ENCODE measurements at places on chromosomes 1 and 21.

GRCh38 chr1:24856787-24857506 is 73.1 kb downstream of the RUNX3 start:
- no peak for DNase-seq

DNA sequence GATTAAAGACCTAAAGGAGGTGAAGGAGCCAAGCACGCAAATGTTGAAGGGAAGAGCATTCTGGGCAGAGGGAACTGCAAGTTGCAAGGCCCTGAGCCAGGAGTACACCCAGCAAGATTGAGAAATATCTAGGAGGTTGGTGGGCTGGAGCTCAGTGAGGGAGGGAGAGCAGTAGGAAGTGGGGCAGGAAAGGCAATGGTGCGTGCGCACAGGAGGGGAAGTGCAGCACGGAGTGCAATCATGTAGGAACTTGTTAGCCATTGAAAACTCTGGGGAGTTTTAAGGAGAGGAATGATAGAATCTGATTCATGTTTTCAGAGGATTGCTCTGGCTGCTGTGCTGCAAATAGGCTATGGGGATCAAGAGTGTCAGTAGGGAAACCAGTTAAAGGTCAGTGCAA is 13.2 kb upstream of the IGSF3 start:
- DNase-seq: no peak

GRCh38 chr1:155981266-155982088 is 3.1 kb upstream of the ARHGEF2 start:
- no peak for DNase-seq

DNA sequence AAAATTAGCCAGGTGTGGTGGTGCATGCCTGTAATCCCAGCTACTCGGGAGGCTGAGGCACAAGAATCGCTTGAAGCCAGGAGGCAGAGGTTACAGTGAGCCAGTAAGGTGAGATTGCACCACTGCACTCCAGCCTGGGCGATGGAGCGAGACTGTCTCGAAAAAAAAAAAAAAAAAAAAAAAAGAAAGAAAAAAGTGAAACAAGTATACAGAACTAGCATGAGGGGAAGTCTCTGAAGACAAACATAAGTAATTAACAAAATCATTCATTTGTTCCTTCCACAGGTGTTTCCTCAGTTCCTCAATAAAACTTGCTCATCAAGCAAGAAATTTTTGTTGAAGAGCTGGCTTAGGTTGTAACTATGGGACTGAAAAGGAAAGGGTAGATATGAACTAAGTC is 52.2 kb upstream of the CNN3 start:
- DNase-seq: no peak

DNA sequence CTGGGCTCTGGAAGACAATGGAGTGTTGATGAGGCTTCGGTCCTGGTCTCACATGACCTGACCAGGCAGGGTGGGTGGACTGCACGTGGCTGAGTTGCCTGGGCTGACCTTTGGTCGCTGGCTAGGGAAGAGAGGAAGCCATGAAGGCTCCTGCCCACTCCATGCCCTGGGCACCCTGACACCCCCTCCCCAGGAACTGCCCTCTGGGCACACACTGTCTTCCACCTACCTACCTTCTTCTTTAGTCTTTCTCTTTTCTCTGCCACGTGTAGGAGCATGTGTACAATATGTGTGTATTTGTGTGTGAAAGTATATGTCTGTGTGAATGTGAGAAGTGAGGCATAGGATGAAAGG is 15.1 kb downstream of the POU3F1 start:
- DNase-seq: no peak

DNA sequence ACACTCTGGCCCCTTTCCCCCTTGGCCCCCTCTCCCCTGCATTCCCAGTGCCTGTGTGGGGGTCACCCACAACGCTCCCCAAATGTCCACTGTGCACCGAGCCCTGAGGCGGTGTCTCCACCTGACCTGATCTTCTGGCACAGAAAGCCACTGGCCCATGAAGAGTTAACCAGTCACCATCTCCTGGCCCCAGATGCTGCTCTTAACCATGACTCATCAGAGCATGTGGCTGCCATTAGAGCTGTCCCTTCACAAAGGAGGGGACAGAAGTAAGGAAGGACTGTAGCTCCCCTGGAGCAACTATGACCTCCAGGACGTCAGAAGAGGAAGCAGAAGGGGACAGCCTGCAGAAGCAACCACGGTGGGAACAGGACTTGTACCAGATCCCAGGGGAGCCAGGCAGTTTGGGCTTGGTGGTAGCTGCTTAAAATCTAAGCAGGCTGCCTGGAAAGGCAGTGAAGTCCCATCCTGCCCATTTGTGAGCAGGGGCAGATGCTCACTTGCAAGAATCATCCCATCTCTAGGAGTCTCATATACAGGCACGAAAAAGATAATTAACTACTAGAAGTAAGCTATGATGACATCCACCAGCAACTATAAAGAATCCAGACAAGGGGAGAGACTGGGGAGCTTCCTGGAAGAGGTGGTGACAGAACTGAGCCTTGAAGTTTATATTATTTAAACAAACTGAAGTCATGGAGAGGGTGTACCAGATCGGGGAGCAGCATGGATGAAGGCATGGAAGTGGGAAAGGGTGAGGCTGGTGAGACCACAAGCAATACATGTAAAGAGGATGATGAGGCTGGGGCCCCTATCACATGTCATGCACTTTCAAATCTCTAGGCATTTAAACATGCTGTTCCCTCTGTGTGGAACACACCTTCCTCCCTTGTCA is 1.1 kb upstream of the TTC39A start:
- no peak for DNase-seq

GRCh38 chr1:199352351-199352750 is 675.2 kb upstream of the NR5A2 start:
- DNase-seq: no peak
